ENCODE measurements at places on chromosomes 7 and 10. TPM values are rescaled to one million over a fixed set of nuclear protein-coding genes. Genes with fewer than 3 reads are reported as not detected.

The KCNIP2 gene
- 0.47 TPM for total RNA-seq

The SPDYE5 gene
- not detected for total RNA-seq

The SHTN1 gene
- 20.2 TPM for total RNA-seq

The SPDYE3 gene
- not detected for total RNA-seq

The CPN1 gene
- total RNA-seq = 0.34 TPM

The PON1 gene
- total RNA-seq = 1.6 TPM

The BTBD16 gene
- total RNA-seq = 0.66 TPM

The PAX4 gene
- total RNA-seq = not detected

The EPHB4 gene
- total RNA-seq = 40.6 TPM

The OPALIN gene
- total RNA-seq = not detected

The AKR1C8 gene
- total RNA-seq = not detected

The AGBL3 gene
- total RNA-seq = 1.4 TPM

The ZNF655 gene
- total RNA-seq = 55.3 TPM

The HOXA4 gene
- total RNA-seq = 1.9 TPM

The ZNF467 gene
- total RNA-seq = 1.1 TPM

The GIMAP5 gene
- total RNA-seq = not detected

The PSD gene
- 0.27 TPM for total RNA-seq

The PLAC9 gene
- 0.16 TPM for total RNA-seq

The CLCN1 gene
- total RNA-seq = 0.03 TPM

The MARVELD1 gene
- total RNA-seq = 54.4 TPM

The SLC25A28 gene
- 27.3 TPM for total RNA-seq

The PRKAG2 gene
- 43.9 TPM for total RNA-seq

The METTL27 gene
- total RNA-seq = 10.6 TPM

The NKX2-3 gene
- 0.05 TPM for total RNA-seq

The TAS2R41 gene
- total RNA-seq = not detected

The TMEM178B gene
- total RNA-seq = 1.5 TPM

The TAS2R40 gene
- total RNA-seq = not detected

The PAPSS2 gene
- total RNA-seq = 19.7 TPM

The HTR7 gene
- 0.17 TPM for total RNA-seq

The LMOD2 gene
- not detected for total RNA-seq

The COL1A2 gene
- total RNA-seq = not detected

The ZNF786 gene
- total RNA-seq = 6.1 TPM

The SNX8 gene
- 118 TPM for total RNA-seq

The CACNA2D1 gene
- total RNA-seq = 7.1 TPM

The POP7 gene
- total RNA-seq = 87.5 TPM

The C1QL3 gene
- not detected for total RNA-seq

The RBP4 gene
- 10.6 TPM for total RNA-seq

The TMEM243 gene
- total RNA-seq = 22.3 TPM

The GNAT3 gene
- total RNA-seq = not detected

The CPEB3 gene
- 0.46 TPM for total RNA-seq
